Nucleus accumbens (tissue), 56 donors: ENCODE measurements at places on chromosomes 6 and 20.

DNA sequence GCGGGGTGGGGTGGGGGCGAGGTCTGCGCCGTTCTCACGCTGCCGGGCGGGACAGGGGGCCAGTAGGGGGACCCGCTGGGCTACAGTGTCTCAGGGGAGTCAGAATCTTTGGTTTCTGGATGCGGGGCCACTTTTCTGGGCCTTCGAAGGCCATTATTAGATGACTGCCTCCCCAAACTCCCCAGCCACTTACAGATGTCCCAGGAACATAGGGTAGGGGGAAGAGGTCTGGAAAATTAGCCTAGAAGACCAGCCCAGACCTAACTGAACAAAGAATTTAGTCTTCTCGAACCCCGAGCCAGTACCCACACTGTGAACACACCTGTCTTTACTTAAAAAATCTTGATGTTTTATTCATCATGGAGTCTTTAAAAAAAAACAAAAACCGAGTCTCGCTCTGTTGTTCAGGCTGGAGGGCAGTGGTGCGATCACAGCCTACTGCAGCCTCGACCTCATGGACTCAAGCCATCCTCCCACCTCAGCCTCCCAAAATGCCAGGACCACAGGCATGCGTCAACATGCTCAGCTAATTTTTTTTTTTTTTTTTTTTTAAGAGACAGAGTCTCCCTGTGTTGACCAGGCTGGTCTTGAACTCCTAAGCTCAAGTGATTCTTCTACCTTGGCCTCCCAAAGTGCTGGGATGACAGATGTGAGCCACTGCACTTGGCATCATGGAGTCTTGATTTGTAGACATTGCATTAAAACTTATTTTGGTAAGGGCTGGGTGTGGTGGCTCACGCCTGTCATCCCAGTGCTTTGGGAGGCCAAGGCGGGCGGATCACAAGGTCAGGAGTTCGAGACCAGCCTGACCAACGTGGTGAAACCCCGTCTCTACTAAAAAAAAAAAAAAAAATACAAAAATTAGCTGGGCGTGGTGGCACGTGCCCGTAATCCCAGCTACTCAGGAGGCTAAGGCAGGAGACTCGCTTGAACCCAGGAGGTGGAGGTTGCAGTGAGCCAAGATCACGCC, 3.3 kb upstream of the SLC29A1 start:
- DNase-seq, result no peak

- no peak for DNase-seq
Measured at GRCh38 chr20:61874421-61875068, 191.1 kb downstream of the TAF4 start.

- no peak for DNase-seq
Measured at GRCh38 chr6:133778414-133779130, 110.3 kb upstream of the TCF21 start.

DNA sequence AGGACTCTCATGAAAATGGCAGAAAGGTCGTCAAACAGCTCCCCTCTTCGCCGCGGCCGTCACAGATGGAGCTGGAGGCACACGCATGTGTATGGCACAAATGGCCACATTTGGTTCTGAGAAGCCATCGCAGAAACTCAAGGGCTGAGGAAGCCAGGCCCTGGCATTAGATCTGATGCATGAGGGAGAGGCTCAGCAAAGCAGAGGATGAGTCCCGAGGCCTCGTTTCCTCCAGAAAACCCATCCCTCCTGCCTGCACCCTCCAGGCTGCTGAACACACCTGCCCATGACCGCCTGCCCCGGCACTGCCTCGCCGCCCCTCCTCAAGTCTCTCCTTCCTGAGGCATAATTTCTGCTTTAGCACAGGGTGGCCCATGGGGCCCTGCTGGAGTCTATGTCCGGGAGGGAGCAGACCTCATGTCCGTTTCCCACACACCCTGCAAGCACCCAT, 240.3 kb downstream of the DLL1 start:
- no peak for DNase-seq

DNA sequence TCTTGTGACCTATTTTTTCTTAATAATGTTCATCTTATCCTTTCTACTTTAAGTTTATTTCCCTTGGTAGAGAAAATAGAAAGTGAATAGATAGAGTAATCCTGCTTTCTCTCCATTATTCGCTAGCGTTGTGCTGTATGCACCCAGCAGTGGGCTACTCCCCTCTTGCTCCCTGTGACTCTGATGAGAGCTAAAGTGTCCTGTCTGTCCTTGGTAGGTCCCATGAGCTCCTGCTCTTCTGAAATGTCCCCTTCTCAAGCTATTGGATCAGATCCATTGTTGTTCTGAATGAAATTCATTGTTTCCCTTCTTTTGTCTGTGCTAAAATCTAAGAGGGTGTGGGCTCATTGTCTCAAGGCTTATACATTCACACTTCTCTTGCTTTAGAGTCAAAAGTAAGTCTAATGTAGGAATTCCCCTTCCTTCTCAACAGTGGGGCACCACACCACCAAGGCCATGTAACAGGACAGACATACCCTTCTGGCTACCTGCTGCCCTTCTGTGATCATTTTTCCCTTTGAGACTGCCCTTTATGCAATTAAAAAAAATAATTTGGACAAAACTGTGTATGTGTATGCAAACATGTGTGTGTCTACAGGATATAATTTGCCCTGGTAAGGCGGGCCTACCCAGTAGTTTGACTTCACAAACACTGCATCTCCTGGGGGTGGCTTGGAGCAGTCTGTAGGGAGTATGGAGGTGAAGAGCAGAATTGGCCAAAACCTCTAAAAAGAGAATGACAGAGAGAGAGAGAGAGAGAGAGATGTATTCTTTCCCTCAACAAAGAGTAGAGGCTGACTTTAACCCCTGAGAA, 167.0 kb upstream of the MYLIP start:
- DNase-seq, result no peak

DNA sequence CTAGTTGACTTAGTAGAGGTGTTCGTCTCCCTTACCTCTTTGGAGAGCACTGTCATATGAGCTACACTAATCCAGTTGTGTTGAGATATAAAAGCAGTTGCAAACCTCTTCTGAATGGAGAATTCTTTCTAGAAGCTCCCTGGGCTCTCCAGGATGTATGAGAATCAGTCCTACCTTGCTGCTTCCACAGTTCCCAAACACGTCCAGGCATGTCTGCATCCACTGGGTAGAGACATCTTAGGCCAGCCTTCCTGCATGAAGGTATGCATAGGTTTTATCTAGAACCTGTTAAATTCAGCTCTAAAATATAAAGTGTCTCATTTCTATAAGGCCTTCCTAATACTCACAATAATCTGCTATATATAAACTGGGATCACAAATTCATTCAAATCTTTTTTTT, 297.7 kb downstream of the CDC5L start:
- DNase-seq, result no peak

DNA sequence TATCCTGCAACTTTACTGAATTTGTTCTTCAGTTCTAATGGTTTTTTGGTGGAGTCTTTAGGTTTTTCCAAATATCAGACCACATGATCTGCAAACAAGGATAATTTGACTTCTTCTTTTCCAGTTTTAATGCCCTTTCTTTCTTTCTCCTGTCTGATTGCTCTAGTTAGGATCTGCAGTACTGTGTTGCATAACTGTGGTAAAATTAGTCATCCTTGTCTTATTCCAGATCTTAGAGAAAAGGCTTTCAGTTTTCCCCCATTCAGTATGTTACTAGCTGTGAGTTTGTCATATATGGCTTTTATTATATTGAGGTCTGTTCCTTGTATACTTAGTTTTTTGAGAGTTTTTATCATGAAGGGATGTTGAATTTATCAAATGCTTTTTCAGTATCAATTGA, 4.3 kb downstream of the MICA start:
- no peak for DNase-seq

GRCh38 chr20:60209048-60209447, 250.8 kb downstream of the CDH26 start:
- no peak for DNase-seq

- no peak for DNase-seq
Measured at GRCh38 chr6:106617302-106617701, 12.0 kb downstream of the RTN4IP1 start.

DNA sequence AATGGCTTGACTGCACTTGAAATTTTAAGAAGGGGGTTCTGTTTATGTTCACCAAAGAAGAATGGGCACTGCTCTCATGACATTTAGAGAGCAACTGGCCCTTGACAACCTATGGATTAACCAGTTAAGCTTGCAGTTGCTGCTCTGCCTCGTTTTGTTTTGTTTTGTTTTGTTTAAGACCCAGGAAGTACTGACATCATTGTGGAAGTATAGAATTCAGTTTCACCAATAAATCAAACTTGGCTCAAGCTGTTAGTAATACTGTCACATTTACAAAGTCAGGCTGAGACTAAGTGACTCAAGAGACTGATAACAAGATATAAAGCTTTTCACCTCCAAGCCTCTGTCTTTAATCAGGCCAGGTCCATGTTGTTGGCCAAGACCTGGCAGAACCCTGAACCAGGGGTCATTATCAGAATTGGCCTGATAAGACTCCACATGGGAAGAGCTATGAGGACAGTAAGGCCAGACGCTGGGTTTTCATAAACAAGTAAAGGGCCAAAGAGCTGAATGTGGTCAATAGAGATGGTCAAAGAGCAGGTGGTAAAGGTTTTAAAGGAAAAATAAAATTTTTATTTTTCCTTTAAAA, 99.4 kb upstream of the VGLL2 start:
- no peak for DNase-seq

GRCh38 chr20:51258582-51259165, 235.8 kb upstream of the KCNG1 start:
- DNase-seq, result no peak

GRCh38 chr20:14374196-14374595, 36.8 kb upstream of the FLRT3 start:
- DNase-seq, result no peak

GRCh38 chr6:39417440-39417839, 94.9 kb upstream of the KCNK16 start:
- DNase-seq, result no peak

- no peak for DNase-seq
Measured at GRCh38 chr6:81683912-81684311, 68.6 kb downstream of the TENT5A start.

DNA sequence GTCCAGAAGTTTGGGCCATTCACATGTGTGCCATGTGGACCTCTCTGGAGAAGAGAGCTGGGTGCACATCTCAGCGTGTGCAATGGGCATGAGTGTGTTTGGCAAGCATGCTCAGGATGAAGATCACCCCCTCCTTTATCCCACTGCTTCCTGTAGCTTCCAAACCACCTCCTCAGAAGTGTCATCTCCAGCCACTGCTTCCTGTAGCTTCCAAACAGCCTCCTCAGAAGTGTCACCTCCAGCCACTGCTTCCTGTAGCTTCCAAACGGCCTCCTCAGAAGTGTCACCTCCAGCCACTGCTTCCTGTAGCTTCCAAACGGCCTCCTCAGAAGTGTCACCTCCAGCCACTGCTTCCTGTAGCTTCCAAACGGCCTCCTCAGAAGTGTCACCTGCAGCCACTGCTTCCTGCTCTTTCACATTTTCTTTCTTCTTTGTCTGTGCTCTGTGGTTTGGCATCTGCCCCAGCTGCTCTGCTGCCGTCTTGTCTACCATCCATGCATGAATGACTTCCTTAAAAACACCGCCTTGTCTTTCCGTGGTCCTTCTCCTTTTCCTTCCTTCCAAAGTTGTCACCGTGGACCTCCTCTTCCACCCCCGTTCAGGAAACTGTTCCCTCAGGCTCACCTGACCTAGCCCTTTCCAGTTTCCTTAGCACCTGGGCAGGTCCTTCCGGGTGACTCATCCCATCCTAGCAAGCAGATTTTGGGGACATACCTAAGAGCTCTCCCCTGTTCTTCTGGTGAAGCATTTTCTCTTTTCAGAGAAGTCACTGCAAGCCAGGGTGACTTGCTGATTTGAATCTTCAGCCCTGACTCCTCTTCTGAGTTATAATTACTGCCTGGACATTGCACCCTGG, 43.5 kb upstream of the TIAM2 start:
- DNase-seq, result no peak

- no peak for DNase-seq
Measured at GRCh38 chr6:119627908-119628669, 278.5 kb upstream of the MAN1A1 start.

DNA sequence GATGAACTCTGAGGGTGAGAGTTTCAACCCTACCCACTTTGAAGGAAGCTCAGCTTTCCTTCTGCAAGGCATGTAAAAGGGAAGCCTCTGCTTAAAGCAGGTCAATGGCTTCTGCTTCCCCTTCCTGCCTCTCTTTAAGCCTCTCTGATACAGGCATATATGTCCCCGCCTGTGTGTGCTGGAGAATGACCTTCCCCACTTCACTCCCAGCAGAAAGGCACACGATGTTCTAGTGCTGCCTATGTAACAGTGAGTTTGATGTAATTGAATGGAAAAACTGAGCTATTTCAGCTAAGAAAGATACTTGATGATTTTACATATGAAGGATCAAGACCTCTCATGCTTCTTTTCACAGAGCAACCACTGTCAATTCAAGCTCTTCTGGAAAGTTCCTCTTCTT, 632.2 kb downstream of the HACE1 start:
- no peak for DNase-seq

DNA sequence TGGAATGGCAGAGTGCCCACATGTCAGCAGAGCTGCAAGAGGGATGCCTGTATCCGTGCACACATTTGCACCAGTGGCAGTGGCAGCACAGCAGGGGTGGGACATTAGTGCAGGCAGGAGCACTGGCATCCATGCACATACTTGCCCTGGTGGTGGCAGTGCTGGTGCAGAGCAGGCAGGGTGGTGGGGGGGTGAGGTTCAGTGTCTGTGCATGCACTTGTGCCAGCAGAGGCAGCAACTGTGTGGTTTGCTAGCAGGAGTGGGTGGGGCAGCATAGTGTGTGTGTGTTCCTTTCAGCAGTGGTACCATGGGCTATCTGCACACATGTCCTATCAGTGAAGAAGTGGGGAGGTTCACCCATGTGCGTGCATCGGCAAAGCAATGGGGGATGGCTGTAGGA, 151.6 kb downstream of the EPM2A start:
- no peak for DNase-seq

DNA sequence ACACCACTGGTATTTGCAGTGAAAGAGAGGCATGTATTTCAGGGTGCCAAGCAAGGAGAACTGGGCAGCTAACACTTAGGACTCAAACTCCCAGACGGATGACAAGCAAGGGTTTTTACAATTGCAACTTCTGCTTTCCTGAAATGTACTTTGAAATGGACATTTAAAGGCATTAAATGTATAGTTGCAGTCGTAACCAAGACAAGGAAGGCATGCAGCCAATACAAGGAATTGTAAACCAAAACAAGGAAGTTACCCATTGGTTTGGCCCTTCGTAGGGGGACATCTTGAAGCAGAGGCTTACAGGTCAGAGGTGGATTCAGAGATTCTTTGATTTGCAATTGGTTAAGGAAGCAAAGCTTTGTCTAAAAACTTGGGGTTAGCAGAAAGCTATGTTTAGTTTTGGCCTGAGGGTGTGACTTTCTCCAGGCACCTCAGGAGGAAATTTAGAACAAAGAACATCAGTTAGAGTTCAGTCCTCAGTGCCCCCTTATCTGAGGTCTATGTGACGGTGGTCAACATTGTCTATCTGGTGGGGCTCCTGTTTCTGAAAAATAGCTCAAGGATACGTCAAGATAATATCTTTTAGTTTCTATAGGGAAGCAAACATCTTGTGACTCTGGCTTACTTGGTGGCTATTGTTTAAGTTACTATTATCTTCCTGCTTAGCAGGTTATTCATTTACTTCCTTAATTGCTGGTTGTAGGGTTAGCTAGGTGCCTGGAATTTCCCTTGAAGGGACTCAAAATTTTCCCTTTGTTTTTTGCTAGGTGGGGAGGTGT, 266.0 kb downstream of the CD83 start:
- DNase-seq, result no peak

DNA sequence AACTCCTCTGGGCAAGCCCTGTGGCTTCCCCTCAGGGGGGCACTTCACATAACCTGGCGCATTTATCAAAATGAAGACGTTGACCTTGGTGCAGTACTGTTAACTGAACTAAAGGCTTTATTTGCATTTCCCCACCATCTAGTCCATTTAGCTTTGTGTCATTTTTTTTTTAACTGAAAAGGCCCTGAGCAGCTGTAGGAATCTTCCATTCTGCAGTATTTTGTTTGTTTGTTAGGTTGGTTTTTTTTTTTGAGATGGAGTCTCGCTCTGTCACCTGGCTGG, 10.7 kb downstream of the TMEM181 start:
- no peak for DNase-seq
